ENCODE measurements at places on chromosomes 1 and 21. TPM values are rescaled to one million over a fixed set of nuclear protein-coding genes. Genes with fewer than 3 reads are reported as not detected.

- no peak for DNase-seq
Measured at GRCh38 chr1:33818071-33818470, 45.8 kb upstream of the HMGB4 start.

GRCh38 chr21:29271927-29272333, 26.8 kb upstream of the BACH1 start:
- DNase-seq, result peak; percentile 70

- DNase-seq, result no peak
Measured at GRCh38 chr1:206833801-206834200, 31.6 kb upstream of the IL20 start.

GRCh38 chr1:6245869-6246496, 2.0 kb downstream of the HES3 start:
- DNase-seq, result no peak

- DNase-seq, result peak; percentile 50
Measured at GRCh38 chr1:88800382-88801051, 90.8 kb downstream of the GTF2B start.

DNA sequence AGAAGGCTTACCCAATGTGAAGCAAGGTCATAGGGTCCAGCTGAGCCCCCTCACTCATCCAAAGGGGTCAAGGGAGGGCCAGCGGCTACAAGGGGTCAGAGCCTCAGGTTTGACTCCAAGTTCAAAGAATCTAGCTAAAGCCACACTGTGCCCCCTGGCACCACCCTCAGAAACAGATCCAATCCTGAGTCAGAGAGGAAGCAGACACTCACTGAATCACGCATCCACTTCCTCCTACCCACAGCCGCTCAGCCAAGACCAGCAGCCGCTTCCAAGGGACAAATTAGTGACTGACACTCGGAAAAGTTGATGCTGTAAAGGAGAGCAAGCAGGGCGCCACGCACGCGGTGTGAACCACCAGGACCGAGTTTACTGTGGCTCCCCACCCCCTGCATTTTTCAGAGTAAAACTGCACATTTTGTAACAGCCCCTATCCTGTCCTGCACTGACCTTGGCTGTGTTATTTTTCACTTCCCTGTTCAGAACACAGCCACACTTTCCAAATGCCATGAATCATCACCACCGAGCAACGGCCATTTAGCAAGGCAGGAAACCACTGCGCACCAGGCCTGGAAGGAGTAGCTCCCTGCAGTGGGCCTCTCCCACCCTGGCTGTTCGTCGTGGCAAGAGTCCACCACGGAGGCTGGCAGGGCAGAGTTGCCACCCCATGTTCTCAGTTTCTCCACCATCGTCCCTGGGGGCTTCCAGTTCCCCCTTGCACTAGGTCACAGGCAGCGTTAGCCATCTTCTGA, 147.8 kb downstream of the TOMM20 start:
- DNase-seq, result peak; percentile 99

- peak; percentile 67 for DNase-seq
Measured at GRCh38 chr1:79079770-79080169, 73.2 kb upstream of the ADGRL4 start.

GRCh38 chr1:228850141-228851100, 115.1 kb downstream of the RHOU start:
- DNase-seq, result no peak

- DNase-seq, result no peak
Measured at GRCh38 chr1:56147459-56147858, 431.9 kb downstream of the PLPP3 start.

DNA sequence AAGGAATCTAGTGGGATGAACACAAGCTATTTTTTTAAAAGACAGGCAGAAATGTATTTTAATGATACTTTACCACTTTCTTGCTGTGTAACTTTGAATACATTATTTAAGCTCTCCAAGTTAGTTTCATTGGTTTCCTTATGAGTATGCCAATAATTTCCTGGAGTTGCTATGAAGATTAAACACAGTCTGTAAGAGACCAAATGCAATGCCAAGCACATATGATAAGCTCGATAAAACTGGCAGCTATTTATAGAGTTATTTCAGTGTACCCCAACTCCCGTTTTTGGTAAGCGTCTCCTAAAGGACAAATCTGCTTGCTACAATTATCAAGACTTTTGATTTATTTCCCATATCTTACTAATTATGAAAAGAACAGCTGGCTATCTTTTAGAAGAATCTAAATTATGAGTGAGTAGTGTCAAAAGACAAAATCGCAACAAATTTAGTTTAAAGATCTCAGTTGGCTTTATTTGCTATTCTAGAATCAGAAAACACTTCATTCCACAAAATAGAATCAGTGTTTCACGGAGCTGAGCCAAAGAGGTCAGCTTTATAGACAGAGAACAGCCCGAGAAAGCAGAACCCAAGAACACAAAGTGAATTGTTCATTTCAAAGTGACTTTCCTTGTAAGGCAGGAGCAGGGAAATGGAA, 7.2 kb upstream of the MAP10 start:
- DNase-seq, result no peak

GRCh38 chr1:15618077-15618654, 908 bp downstream of the DDI2 start:
- DNase-seq, result peak; percentile 33

DNA sequence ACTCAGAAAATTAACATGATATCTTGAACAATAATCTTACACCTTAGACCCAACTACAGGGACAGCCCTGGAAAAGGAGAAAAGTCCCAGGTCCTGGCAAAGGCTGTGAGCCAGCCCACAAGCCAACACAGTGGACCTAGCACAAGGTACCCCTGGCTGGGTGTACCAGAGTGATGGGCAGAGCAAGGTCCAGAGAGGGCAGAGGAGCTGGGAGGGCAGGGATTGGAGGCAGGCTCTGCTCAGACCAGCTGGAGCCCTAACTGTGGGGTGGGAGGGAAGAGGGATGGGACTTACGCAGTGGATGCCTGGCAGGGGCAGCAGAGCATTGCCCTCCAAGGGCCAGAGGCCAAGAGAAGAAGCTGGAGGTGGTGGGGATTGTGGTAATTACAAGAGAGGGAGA, 101.6 kb downstream of the KCND3 start:
- DNase-seq, result no peak

- DNase-seq, result no peak
Measured at GRCh38 chr1:11481019-11481418, 2.1 kb downstream of the DISP3 start.

DNA sequence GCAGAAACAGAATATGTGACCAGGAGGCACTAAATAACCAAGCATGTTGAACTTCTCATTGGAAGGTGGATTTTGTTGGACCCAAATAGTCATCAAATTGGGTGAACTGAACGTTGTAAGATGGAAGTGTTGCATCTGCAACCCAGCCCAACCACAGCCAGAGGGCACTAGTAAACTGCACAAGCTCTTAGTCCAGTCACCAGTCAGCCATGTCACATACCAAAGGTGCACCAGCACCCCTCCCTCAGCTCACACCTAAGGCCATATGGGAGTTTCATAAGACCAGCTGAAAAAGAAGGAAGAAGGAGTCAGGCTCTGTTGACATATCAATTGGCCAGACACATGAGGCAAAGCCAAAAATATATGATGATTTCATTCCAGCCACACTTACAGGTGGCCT, 481.7 kb upstream of the NR5A2 start:
- DNase-seq, result no peak

- DNase-seq, result peak; percentile 28
Measured at GRCh38 chr1:201361652-201362504, 15.6 kb downstream of the TNNT2 start.

- no peak for DNase-seq
Measured at GRCh38 chr1:75373542-75374159, 237.3 kb downstream of the SLC44A5 start.

- DNase-seq, result no peak
Measured at GRCh38 chr1:78540048-78540447, 49.3 kb downstream of the PTGFR start.

DNA sequence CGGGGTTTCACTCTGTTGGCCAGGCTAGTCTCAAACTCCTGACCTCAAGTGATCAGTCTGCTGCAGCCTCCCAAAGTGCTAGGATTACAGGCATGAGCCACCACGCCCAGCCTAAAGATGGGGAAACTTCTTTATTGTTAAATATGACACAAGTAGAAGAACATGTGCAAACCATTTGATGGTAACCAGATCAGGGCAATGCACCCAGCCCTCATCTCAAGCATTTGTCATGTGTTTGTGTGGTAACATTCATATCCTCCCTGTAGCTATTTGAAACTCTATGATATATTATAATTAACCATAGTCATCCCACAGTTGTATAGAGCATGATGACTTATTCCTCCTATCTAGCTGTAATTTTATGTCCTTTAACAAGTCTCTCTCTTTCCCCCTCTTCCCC, 119.5 kb upstream of the TMPRSS2 start:
- DNase-seq, result peak; percentile 34

GRCh38 chr1:180751921-180752320, 120.1 kb downstream of the XPR1 start:
- DNase-seq, result no peak

DNA sequence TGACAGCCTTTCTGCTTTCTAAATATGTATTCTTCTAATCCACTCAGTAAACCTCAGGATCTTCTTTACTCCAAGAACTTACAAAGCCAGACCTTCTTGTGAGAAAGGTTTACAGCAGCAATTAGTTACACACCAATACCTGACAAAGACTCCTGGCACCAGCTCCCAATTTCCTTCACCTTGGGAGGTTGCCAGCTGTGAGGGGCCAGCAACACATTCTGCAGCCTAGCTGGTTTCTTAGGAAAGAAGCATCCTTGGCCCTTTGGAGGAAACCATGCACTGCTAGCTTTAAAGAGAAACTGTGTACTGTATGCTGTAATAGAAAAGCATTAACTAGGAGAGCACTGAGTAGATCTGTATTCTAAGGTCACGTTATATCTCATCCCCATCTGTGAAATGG, 10.8 kb downstream of the FYB2 start:
- no peak for DNase-seq

GRCh38 chr1:150765296-150765976, at the start of gene CTSS:
Gene CTSS (minus strand): TSS chr1:150765778. CDS start chr1:150764763, 1,015 bp downstream.
- DNase-seq, result peak; percentile 19

DNA sequence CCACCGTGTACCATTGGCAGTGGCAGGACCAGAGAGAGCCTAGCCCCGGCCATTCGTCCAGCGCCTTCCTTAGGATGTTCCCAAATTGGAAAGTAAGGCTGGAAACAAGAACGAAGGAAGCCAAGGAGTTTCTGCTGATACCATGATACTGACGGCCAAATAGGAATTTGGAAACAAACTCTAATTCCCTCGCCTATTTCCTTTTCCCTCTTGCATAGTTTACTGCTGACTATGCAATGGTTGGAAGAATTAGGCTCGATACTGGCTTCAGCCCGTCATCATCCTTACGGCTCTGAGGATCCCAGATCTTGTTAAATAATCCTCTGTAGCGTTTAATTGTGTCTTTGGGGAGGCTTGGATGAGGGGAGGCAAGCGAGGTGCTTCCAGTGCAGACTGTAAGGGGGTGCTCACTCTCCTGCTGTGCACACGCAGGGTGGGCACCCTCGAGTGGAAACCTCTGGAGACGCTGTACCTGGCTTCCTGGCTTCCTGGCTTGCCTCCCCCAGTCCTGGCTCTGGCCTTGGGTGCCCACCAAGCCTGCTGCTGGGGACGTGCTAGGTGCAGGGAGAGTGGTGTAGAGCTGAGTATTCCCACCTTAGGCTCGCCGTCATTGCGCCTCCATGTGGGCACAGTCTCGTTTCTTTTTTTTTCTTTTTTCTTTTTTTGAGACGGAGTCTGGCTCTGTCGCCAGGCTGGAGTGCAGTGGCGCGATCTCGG, 27.4 kb upstream of the CAMTA1 start:
- DNase-seq, result no peak

DNA sequence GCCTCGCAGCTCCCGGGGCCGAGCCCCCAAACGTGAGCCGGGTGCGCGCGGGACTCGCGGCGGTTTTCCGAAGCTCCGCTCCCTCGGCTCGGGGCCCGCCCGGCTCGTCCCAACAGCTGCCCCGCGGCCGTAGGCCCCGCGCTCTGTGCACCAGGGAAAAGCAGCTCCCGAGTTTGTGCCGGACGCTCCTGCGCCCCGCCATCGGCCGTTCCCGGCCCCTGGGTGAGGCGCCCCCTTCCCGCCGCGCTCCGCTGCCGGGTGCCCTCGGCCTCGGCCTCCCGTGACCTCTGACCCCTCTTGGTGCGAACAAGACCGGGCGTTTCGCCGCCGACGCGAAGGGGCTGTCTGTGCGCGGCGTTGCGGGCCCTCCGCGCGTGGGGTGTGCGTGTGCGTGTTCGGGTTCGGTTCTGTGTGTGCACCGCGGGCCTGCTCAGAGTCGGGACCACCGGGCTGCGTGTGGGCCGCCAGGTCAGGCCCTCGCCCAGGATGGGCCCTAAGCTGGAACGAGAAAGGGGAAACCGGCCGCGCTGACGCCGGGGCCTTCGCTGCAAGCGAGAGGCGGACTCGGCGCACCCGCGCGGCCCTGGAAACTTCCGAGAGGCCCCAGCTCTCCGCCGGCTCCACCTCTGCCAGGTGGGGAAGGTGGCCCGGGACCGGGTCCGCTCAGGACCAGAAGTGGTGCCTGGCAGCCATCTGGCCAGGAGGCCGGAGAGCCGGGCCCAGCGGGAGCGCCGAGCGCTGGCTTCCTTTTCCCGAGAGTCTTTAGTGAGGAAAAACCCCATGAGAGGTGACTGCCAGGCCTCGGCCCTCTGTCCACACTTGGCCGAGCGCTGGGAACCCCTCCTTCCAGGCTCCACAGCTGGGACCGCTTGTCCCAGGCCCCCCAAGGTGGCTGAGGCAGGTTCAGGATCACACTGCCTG, 1.9 kb downstream of the PRDM16 start:
- DNase-seq, result no peak

DNA sequence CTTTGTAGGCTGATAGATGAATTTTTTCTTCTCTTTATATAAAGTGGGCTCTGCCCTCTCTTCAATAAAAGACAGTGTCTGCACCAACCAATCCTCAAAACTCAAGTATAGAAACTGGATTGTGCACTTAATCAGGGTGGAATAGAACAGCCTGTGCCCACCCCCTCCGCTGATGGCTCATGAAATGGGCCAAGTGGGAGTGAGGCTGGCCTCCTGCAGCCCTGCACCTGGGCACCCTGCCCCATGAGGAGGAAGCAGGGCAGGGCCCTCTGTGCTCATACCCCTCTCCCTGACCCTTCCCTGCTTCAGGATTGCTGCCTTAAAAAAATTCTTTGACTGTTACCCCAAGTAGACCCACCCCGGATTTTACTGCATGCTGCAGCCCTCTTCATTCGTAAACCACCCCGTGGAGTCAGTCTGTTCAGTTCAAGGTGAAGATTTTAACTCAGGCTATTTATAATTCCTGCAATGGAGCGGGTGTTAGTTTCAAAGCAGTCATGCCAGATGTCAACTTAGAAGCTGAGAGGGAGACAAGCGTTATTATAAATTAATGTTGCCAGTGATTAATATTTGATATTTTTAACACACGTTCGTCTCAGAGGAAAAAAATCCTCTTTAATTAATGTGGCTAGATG, 15.8 kb downstream of the PROK1 start:
- DNase-seq, result no peak

The GPR3 gene
- 0.64 TPM for total RNA-seq

The PDZK1IP1 gene
- 0.43 TPM for total RNA-seq

The PIGR gene
- total RNA-seq, result not detected

The CATSPERE gene
- total RNA-seq, result 1.7 TPM

The ARHGAP29 gene
- 50.3 TPM for total RNA-seq

The CLCA4 gene
- total RNA-seq, result not detected

The HPCAL4 gene
- not detected for total RNA-seq

The SPRR2G gene
- total RNA-seq, result not detected

The FCAMR gene
- not detected for total RNA-seq

The GPR161 gene
- total RNA-seq, result 11.3 TPM

The VHLL gene
- total RNA-seq, result 0.32 TPM

The ITSN1 gene
- total RNA-seq, result 43.2 TPM

The DHRS3 gene
- total RNA-seq, result 84.1 TPM

The SMIM11 gene
- 4.7 TPM for total RNA-seq

The OR2T2 gene
- not detected for total RNA-seq

The GPATCH3 gene
- 7.3 TPM for total RNA-seq

The TMEM35B gene
- total RNA-seq, result 15.8 TPM

The PLA2G5 gene
- total RNA-seq, result not detected

All from fibroblast of villous mesenchyme (primary cell).